ENCODE measurements at places on chromosomes 12 and 14.
A peak's percentile ranks its signal among the peaks of the same experiment; 100 is the strongest.

- no peaks in the 10 kb centered on the region for H3K27me3 ChIP-seq
- no peak overlapping the region for H3K4me3 ChIP-seq
- peaks cover 20% of the 10 kb centered on the region for H3K36me3 ChIP-seq
- DNase-seq: no peak
- H3K27ac ChIP-seq: no peak overlapping the region
These were observed 220.2 kb upstream of the BTG1 start for GRCh38 chr12:92365836-92366235.

DNA sequence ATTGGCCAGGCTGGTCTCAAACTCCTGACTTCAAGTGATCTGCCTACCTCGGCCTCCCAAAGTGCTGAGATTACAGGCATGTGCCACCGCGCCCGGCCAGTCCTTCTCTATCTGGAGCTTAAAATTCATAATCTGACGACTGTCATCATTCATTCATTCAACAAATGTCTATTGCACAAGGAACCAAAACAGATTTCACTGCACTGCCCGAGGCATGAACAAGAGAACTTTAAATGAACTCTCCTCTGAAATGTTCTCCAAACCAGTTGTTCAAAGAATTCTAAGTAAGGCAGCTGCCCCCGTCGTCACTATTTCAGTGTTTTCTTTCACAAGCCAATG, 44.8 kb upstream of the METAP2 start:
- H3K27me3 ChIP-seq: peaks cover 3% of the 10 kb centered on the region
- H3K36me3 ChIP-seq: no peaks in the 10 kb centered on the region

DNA sequence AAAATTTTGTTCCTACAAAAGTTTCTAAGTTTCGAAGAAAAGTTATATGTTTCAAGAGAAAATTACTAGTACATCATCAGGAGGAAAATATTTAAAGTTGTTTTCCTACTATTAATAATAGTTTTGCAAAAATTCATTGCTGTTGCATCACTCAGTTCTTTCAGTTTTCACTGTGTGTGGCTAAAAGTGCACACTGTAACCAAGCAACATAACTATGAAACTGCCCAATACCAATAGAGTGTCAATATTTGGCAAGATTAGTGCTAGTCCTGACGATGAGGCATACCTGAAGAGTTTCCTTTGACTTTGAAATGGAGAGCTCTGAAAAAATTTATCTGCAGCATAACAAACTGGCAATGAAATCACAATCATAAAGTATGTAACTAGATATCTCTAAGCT, 194.3 kb downstream of the CPNE8 start:
- H3K4me3 ChIP-seq: no peak overlapping the region
- no peaks in the 10 kb centered on the region for H3K27me3 ChIP-seq
- no peak overlapping the region for H3K27ac ChIP-seq
- no peaks in the 10 kb centered on the region for H3K36me3 ChIP-seq

DNA sequence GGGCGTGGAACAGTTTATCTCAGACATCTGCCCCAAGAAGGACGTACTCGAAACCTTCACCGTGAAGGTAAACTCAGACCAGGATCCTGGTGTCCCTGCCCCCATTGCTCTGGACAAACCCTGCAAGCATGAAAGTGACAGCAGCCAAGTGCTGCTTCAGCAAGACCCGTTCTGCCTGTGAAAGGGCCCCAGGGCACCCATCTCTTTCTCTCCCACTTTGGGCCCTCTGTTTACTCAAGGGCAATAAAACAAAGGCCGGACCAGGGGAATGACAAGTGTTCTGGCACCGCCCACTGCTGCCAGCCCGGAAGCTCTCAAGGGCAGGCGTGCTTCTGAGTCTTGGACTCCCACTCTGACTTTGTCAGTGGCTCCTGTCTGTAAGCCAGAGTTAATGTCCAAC, 35.3 kb downstream of the CD9 start:
- no peak overlapping the region for H3K27ac ChIP-seq
- H3K4me1 ChIP-seq: peaks cover 13% of the 10 kb centered on the region
- no peak for DNase-seq
- H3K4me3 ChIP-seq: no peak overlapping the region
- H3K36me3 ChIP-seq: no peaks in the 10 kb centered on the region

DNA sequence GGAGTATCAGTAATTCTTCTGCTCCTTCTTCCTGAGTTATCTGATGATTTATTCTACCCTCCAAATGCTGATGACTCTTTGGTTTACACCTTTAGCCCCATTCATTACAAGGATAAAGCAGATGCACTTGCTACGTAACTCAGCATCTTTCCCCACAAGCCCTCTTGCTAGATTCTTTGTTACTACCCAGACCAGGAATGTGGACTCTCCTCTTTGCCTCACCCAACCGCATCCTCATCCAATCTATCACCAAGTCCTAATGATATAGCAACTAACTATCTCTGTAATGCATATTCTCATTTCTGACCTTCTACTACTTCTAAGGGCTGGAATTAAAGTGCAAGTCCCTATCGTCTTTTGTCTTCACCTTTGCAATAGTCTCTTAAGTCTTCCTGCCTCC, 9.2 kb downstream of the KRT1 start:
- DNase-seq: no peak
- peaks cover 21% of the 10 kb centered on the region for H3K27me3 ChIP-seq
- H3K27ac ChIP-seq: no peak overlapping the region
- peaks cover 11% of the 10 kb centered on the region for H3K4me1 ChIP-seq

GRCh38 chr12:27672643-27673042, 23.6 kb upstream of the REP15 start:
- no peaks in the 10 kb centered on the region for H3K4me1 ChIP-seq
- no peak for DNase-seq
- no peaks in the 10 kb centered on the region for H3K36me3 ChIP-seq
- no peak overlapping the region for H3K27ac ChIP-seq
- no peaks in the 10 kb centered on the region for H3K27me3 ChIP-seq
- H3K4me3 ChIP-seq: no peak overlapping the region

DNA sequence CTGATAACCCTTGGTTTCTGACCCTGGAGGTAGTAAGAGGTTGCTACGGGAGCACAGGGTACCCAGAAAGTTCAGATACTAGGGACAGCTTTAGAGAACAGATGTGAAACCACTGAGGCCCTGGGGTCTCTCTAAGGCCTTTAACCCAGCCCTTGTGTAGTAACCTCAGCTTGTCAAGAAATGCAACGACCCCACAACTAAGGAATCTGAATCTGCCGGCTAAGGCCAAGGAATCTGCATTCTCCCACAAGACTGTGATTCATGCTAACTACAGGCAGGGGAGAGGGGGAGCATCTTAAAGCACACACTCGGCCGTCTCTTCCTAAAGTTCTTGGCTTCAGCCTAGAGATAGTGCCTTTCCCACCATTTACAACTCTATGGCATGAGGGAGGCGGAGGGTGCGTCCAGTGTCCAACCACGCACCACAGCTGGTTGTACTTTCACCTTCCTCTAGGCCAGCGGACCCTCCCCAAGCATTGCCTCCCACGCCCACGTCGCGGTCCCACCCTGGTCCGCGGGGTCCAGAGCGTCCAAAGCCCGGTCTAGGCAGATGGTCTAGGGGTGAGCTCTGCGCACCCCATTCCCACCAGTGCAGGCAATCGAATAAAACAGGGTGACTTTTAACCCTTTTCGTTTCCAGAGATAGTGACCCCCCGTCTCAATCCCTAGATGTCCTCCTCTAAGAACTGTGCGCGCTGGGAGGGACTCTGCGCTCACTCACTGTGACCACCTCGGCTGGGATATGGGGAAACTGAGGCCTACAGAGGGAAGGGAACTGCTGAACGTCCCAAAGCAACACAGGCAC, 735 bp upstream of the VASH1 start:
- H3K4me3 ChIP-seq: peak overlapping the region; percentile 71
- peaks cover 65% of the 10 kb centered on the region for H3K27me3 ChIP-seq
- H3K4me1 ChIP-seq: peaks cover 9% of the 10 kb centered on the region
- peak; percentile 1 for DNase-seq

- no peaks in the 10 kb centered on the region for H3K36me3 ChIP-seq
- H3K4me1 ChIP-seq: no peaks in the 10 kb centered on the region
- H3K27ac ChIP-seq: peak overlapping the region; percentile 60
These were observed 1108.8 kb upstream of the SEL1L start for GRCh38 chr14:82642425-82642824.

GRCh38 chr12:79548610-79548924, 142.2 kb downstream of the PAWR start:
- H3K4me3 ChIP-seq: no peak overlapping the region
- H3K27me3 ChIP-seq: peaks cover 3% of the 10 kb centered on the region
- H3K36me3 ChIP-seq: no peaks in the 10 kb centered on the region

GRCh38 chr14:68935761-68936214, 43.3 kb downstream of the ACTN1 start:
- no peak overlapping the region for H3K27ac ChIP-seq
- no peaks in the 10 kb centered on the region for H3K27me3 ChIP-seq
- peaks cover 20% of the 10 kb centered on the region for H3K4me1 ChIP-seq
- no peaks in the 10 kb centered on the region for H3K36me3 ChIP-seq

- no peaks in the 10 kb centered on the region for H3K27me3 ChIP-seq
- H3K36me3 ChIP-seq: no peaks in the 10 kb centered on the region
- no peak for DNase-seq
- H3K4me1 ChIP-seq: no peaks in the 10 kb centered on the region
- H3K27ac ChIP-seq: no peak overlapping the region
These were observed 658.5 kb downstream of the DIO2 start for GRCh38 chr14:79552778-79553177.

Data from T-helper 2 cell treated with Interferon-gamma antibody and Interleukin-4, amounts not matched to agents 5 μg/mL and 100 μg/mL, for 36 hours (primary cell).